ENCODE measurements at places on chromosomes 1 and 21. TPM values are rescaled to one million over a fixed set of nuclear protein-coding genes. Genes with fewer than 3 reads are reported as not detected.

GRCh38 chr1:87926131-87926830, 597.6 kb downstream of the LMO4 start:
- DNase-seq, result no peak

- DNase-seq, result no peak
Measured at GRCh38 chr1:34396042-34396441, 219.3 kb downstream of the C1orf94 start.

CYP4A11 gene
- not detected for polyA plus RNA-seq

LCE1D gene
- polyA plus RNA-seq, result not detected

DNA sequence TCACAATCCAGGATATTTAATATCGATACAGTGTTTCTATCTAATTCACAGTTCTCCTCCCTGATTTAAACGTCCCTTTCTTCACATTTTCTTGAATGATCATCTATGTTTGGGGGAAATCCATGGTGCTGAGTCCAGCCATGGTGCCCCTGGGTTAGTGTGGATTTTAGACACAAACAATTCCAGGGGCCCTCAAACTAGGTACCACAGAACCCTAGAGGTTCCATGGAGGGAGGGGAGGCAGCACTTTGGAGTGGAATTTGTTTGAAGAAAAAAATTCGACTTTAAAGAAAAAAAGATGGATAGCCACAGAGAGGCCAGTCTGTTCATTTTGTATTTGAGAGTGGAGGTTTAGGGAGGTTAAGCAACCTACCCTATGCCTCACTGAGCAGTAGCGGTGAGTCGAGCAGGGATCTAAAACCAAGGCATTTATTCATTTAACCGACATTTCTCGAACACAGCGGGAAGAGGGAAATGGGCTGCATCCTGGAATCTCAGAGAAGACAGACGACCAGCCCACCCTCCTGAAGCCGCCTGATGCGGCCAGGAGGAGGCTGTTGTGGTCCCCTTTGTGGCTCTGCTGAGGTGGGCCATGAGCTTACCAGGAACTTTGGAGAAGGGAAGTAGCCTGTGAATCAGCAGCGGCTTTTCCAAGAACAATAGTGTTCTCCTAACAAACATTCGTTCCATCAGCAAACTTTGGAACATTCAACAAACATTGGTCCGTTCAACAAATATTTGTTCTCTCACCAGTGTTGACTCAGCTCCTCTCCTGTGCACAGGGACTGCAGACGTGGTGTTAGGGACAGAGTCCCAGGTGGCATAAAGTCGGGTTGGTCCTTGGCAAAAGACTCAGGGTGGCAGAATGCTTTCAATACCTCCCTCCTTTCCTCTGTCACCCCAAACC, 103.5 kb upstream of the ZBTB40 start:
- no peak for DNase-seq

GRCh38 chr1:101595881-101596374, 359.1 kb downstream of the S1PR1 start:
- no peak for DNase-seq

DNA sequence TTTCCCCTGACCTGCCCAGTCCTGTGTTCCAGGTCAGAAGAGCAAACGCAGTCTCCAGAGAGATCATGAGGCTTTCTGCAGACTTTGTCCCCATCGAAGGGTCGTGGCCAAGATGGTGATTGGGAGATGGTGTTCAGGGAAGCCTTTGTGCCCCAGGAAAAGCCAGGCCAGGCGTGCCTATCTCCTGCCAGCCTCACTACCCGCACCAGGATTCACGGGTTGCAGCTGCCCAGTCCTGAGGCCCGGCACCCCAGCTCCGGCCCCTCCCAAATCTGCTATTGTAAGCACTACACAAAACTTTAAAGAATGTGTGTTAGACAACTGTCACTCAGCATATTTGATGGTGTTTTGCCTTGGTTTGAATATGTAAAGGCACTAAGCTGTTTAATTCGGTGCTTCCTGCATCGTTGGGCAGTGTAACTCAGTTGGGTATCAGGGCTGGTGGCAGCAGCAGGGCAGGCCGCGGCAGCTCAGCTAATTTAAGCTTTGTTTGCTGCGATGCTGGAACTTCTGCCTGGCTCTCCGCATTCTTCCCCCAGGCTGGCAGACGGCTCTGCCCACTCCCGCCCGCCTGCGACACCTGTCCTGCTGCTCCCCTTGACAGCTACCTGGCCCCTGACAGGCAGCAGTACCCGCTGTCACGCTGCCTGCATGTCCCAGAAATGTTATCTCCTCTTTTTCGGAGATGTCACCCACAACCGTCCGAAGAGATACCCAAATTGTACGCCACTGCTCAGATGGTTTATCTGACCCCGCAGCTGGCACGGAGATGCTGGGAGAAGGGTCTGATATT, 209.0 kb upstream of the VAMP3 start:
- no peak for DNase-seq

- DNase-seq, result no peak
Measured at GRCh38 chr1:94823116-94823515, 3.0 kb downstream of the SLC44A3 start.

Data from muscle of back (tissue), 13 donors.